ENCODE measurements at places on chromosomes 2 and 18.

- peak; percentile 93 for DNase-seq
Measured at GRCh38 chr2:216498379-216499352, at the start of gene RPL37A. TSS of gene RPL37A (plus strand) at chr2:216498844. CDS start at chr2:216498875, 31 bp downstream.

GRCh38 chr2:235054919-235055318, 103.1 kb downstream of the SH3BP4 start:
- peak; percentile 74 for DNase-seq

- DNase-seq: peak; percentile 52
Measured at GRCh38 chr2:66869076-66869475, 434.2 kb downstream of the MEIS1 start.

DNA sequence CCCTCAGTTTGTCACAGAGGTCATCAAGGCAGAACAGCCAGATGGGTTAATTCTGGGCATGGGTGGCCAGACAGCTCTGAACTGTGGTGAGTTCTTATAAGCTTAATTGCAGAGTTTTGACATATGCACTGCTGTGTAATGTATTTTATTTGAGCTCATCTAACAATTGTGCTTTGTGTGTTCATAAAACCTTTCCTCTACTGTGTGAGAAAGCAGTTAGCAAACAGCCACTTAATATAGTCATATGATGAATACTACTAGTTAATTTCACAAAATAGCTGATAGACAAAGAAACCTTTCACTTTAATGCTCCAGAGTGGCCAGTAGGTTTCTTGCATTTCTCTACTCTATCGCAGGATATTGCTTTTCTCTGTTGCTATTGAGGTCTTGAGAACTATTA, 43.1 kb downstream of the CPS1 start:
- DNase-seq: no peak

- no peak for DNase-seq
Measured at GRCh38 chr2:124810132-124810531, 785.0 kb downstream of the CNTNAP5 start.

DNA sequence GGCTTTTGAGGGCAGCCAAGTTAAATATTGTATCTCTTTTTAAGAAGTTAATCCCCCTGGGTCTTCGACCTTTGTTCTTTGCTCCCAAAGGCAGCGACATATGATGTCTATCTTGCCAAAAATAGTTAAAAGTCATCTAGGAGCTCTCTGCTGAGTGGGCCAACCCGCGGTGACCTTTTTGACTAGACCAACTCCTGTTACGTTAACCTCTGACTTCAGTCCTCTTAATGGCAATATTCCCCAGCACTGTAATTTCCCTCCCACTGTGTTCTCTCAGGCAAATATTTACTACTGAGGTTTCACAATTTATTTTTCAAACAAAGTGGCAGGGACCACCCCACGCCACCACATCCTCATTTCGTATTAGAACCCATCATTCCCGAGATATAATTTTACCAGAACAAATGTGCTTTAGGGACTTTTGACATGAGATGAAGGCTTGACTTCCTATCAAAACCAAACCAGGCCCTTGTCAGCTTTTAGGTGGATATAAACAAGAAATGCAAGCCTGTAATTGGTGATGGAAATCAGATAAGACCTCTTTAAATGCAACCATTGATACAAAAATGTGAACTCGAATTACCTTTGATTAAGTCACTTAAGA, 764.7 kb downstream of the SATB2 start:
- DNase-seq: no peak

DNA sequence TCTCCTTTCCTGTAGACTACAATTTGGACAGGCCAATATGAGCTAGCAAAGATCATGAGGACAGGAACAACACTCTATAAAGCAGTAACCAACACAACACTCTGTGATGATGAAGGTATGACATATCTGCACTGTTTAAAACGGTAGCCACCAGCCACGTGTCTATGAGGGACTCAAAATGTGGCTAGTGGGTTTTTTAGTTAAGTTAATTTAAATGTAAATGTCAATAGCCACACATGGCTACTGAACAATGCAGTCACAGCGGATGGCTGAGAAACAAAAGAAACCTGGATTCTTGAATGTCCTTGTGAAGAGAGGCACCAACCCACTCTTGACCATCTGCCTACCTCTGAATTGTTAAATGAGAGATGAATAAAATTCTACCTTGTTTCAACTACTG, 33.9 kb downstream of the FANCL start:
- no peak for DNase-seq

- peak; percentile 6 for DNase-seq
Measured at GRCh38 chr2:190121971-190122370, 59.4 kb upstream of the MSTN start.

GRCh38 chr2:178782236-178782635, 25.0 kb downstream of the TTN start:
- DNase-seq: no peak

DNA sequence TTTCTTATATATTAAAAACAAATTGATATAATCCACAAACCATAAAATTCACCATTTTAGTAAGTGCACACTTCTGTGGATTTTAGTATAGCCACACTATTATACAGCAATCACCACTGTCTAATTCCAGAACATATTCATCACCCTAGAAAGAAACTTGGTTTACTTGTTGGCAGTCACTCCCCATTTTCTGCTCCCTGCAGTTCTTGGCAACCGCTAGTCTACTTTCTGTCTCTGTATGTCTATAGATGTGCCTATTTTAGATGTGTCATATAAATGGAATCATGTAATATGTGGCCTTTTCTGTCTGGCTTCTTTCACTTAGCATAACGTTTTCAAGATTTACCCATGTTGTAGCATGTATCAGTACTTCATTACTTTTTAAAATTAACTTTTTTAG, 5.7 kb downstream of the CKAP2L start:
- DNase-seq: no peak

DNA sequence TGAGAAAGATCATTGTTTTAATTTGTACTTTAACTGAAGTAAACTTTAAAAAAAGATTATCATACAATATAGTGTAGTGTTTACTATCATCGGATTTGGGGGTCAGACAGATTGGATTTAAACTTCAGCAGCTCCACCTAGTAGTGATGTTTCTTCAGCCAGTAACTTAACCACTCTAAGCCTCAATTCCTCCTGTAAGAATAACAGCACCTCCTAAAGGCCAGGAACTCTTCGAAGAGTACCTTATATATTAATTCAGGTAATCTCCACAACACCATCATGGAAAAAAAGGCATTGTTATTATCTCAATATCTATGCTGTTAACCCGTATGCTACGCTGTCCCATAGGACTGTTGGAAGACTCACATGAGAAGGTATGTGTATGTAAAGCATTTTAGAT, 69.0 kb upstream of the DLGAP1 start:
- no peak for DNase-seq

DNA sequence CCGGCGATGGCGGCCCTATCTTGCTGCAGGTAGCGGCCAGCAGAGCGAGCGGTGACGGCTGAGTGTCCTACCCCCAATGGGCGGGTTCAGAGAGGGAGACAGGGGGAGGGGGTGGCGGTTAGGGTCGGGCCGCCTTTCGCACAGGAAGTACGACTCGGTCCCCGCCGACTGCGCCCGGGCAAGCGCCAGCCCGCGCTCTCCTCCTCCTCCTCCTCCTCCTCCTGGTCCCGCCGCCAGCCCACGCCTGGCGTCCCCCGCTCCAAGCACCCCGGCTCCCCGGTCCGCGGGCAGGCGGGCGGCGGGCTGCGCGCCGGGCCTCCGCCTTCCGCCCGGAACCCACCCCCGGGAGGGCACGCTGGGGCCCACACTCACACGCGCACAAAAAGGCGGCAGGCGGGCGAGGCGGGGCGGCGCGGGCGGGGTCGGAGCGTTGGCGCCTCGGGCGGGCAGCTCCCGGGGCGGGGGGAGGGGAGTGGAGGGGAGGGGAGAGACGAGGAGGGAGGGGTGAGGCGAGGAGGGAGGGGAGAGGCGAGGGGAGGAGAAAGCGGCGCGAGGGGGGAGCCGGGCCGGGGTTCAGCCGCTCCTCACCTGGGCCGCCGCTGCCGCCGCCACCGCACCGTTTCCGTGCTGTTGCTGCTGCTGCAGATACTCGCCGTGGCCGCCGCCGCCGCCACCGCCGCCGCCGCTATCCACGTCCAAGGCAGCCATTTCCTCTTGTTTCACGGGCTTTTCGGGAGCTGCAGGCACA, 1.2 kb downstream of the SP3 start:
- DNase-seq: peak; percentile 76

Data from MV-4-11 (cell line).